A549 treated with RU486 at 1 μM for 4 hours (cell line): ENCODE measurements at places on chromosomes 6 and 20. TPM values are rescaled to one million over a fixed set of nuclear protein-coding genes. Genes with fewer than 3 reads are reported as not detected.

SLC4A11 gene
- total RNA-seq = 5.7 to 7.8 TPM (median 7.0 TPM) in 5 replicates

KCNB1 gene
- 0.16 to 0.51 TPM (median 0.23 TPM) in 5 replicates for total RNA-seq

NKAPL gene
- total RNA-seq = not detected in 5 replicates

IRF4 gene
- 0.05 to 0.19 TPM (median 0.07 TPM) in 5 replicates for total RNA-seq

TNXB gene
- total RNA-seq = 0.54 to 0.95 TPM (median 0.63 TPM) in 5 replicates

GLO1 gene
- 52.5 to 104 TPM (median 94.4 TPM) in 5 replicates for total RNA-seq

CCN5 gene
- 22.0 to 38.0 TPM (median 23.7 TPM) in 5 replicates for total RNA-seq

COL12A1 gene
- total RNA-seq = 3.8 to 7.6 TPM (median 6.1 TPM) in 5 replicates

PGC gene
- total RNA-seq = not detected in 5 replicates

WFDC6 gene
- not detected in 5 replicates for total RNA-seq

SLC16A10 gene
- 0.30 to 0.51 TPM (median 0.38 TPM) in 5 replicates for total RNA-seq

CTCFL gene
- total RNA-seq = not detected in 5 replicates

RAB32 gene
- 36.1 to 48.4 TPM (median 46.2 TPM) in 5 replicates for total RNA-seq

PHACTR1 gene
- 0.05 TPM in 1 of 5 replicates, not detected in the others for total RNA-seq

METTL24 gene
- not detected in 5 replicates for total RNA-seq

GINS1 gene
- total RNA-seq = 21.7 to 35.7 TPM (median 34.4 TPM) in 5 replicates

SLPI gene
- total RNA-seq = 8.9 to 16.3 TPM (median 11.7 TPM) in 5 replicates

KIAA1586 gene
- 3.2 to 5.8 TPM (median 5.0 TPM) in 5 replicates for total RNA-seq

GNMT gene
- 0.18 to 0.24 TPM (median 0.19 TPM) in 3 of 5 replicates, not detected in the others for total RNA-seq

PLEKHG1 gene
- total RNA-seq = 0.23 to 0.44 TPM (median 0.26 TPM) in 5 replicates

HCK gene
- 0.08 to 0.13 TPM (median 0.10 TPM) in 4 of 5 replicates, not detected in the other for total RNA-seq

SDCBP2 gene
- total RNA-seq = 0.53 to 1.3 TPM (median 1.2 TPM) in 5 replicates

HFE gene
- total RNA-seq = 8.9 to 13.3 TPM (median 12.2 TPM) in 5 replicates

CCM2L gene
- 0.47 to 0.67 TPM (median 0.56 TPM) in 5 replicates for total RNA-seq

SPDEF gene
- total RNA-seq = 1.4 to 2.7 TPM (median 2.2 TPM) in 5 replicates

DBNDD2 gene
- 23.3 to 31.4 TPM (median 26.8 TPM) in 5 replicates for total RNA-seq

MCHR2 gene
- not detected in 5 replicates for total RNA-seq

MATN4 gene
- 0.06 to 0.14 TPM (median 0.12 TPM) in 4 of 5 replicates, not detected in the other for total RNA-seq

TMEM244 gene
- not detected in 5 replicates for total RNA-seq

RBM12 gene
- 71.1 to 88.6 TPM (median 84.2 TPM) in 5 replicates for total RNA-seq

HLA-DRB1 gene
- total RNA-seq = not detected in 5 replicates

IMPG1 gene
- not detected in 5 replicates for total RNA-seq

BMP5 gene
- not detected in 5 replicates for total RNA-seq

LTA gene
- total RNA-seq = 0.10 TPM in 1 of 5 replicates, not detected in the others

PDE7B gene
- total RNA-seq = 1.0 to 1.6 TPM (median 1.2 TPM) in 5 replicates

APCDD1L gene
- total RNA-seq = 0.10 TPM in 1 of 5 replicates, not detected in the others

TMEM242 gene
- 6.5 to 6.9 TPM (median 6.9 TPM) in 5 replicates for total RNA-seq

GABRR2 gene
- total RNA-seq = not detected in 5 replicates

SNX3 gene
- total RNA-seq = 52.1 to 119 TPM (median 111 TPM) in 5 replicates

NINL gene
- total RNA-seq = 13.6 to 15.7 TPM (median 15.2 TPM) in 5 replicates

ZSWIM3 gene
- total RNA-seq = 1.4 to 1.6 TPM (median 1.6 TPM) in 5 replicates

RUNX2 gene
- 1.00 to 1.4 TPM (median 1.2 TPM) in 5 replicates for total RNA-seq

RSPO4 gene
- not detected in 5 replicates for total RNA-seq

ENPP1 gene
- total RNA-seq = 0.95 to 1.7 TPM (median 1.6 TPM) in 5 replicates

BANF2 gene
- not detected in 5 replicates for total RNA-seq

HNF4A gene
- total RNA-seq = 10.9 to 16.1 TPM (median 13.4 TPM) in 5 replicates

SOX4 gene
- total RNA-seq = 7.6 to 15.7 TPM (median 14.1 TPM) in 5 replicates

TTBK1 gene
- 0.03 to 0.09 TPM (median 0.06 TPM) in 4 of 5 replicates, not detected in the other for total RNA-seq

ADGB gene
- not detected in 5 replicates for total RNA-seq

PPP1R14C gene
- 0.63 to 1.5 TPM (median 0.89 TPM) in 5 replicates for total RNA-seq

RGS17 gene
- 3.5 to 7.8 TPM (median 7.0 TPM) in 5 replicates for total RNA-seq

SLC22A2 gene
- total RNA-seq = 0.10 to 0.23 TPM in 2 of 5 replicates, not detected in the others

ENTPD6 gene
- total RNA-seq = 87.8 to 113 TPM (median 104 TPM) in 5 replicates

ZNF512B gene
- total RNA-seq = 8.0 to 13.0 TPM (median 11.1 TPM) in 5 replicates

SMOC2 gene
- total RNA-seq = not detected in 5 replicates

SPATS1 gene
- total RNA-seq = not detected in 5 replicates

NUP43 gene
- total RNA-seq = 11.0 to 16.2 TPM (median 14.7 TPM) in 5 replicates

KIFC1 gene
- 38.6 to 46.1 TPM (median 44.5 TPM) in 5 replicates for total RNA-seq

STMND1 gene
- total RNA-seq = not detected in 5 replicates
